ENCODE measurements at places on chromosomes 7 and 10. TPM values are rescaled to one million over a fixed set of nuclear protein-coding genes. Genes with fewer than 3 reads are reported as not detected.

The SLC26A3 gene
- total RNA-seq = not detected

The MYO1G gene
- 0.15 TPM for total RNA-seq

The PGAM2 gene
- total RNA-seq = not detected

The CDC14C gene
- total RNA-seq = not detected

The ACSL5 gene
- total RNA-seq = 0.68 TPM

The SLC26A5 gene
- not detected for total RNA-seq

The AEBP1 gene
- total RNA-seq = not detected

The ZMIZ2 gene
- 100 TPM for total RNA-seq

The CDHR3 gene
- 0.19 TPM for total RNA-seq

The CLDN15 gene
- 8.5 TPM for total RNA-seq

The NKX1-2 gene
- 0.35 TPM for total RNA-seq

The TRIM73 gene
- total RNA-seq = 3.7 TPM

The HOXA1 gene
- total RNA-seq = 5.6 TPM

The SFRP5 gene
- not detected for total RNA-seq

The COL28A1 gene
- total RNA-seq = 0.29 TPM

The SPDYE2B gene
- not detected for total RNA-seq

The LIPF gene
- total RNA-seq = not detected

The GNGT1 gene
- not detected for total RNA-seq

The CYP2C19 gene
- total RNA-seq = not detected

The IFT22 gene
- total RNA-seq = 21.5 TPM

The SGCE gene
- 39.4 TPM for total RNA-seq

The PDLIM1 gene
- 98.1 TPM for total RNA-seq

The SH2D4B gene
- total RNA-seq = not detected

The ALOX5 gene
- total RNA-seq = not detected

The UPK3B gene
- total RNA-seq = 1.0 TPM

The TLX1 gene
- not detected for total RNA-seq

The CRHR2 gene
- not detected for total RNA-seq

The SHTN1 gene
- total RNA-seq = 39.2 TPM

The ZNF503 gene
- 8.1 TPM for total RNA-seq

The MOGAT3 gene
- total RNA-seq = not detected

The FAM53B gene
- 12.9 TPM for total RNA-seq

The ARL4A gene
- 42.6 TPM for total RNA-seq

The EBLN1 gene
- not detected for total RNA-seq

The CCZ1B gene
- 43.7 TPM for total RNA-seq

The FAM25C gene
- not detected for total RNA-seq

The FEZF1 gene
- not detected for total RNA-seq

The TMEM184A gene
- 9.0 TPM for total RNA-seq

The SAMD9 gene
- 7.9 TPM for total RNA-seq

The OR2A14 gene
- not detected for total RNA-seq

The SFTPD gene
- not detected for total RNA-seq

Data from MCF 10A (cell line).